ENCODE measurements at places on chromosomes 12 and 14.

DNA sequence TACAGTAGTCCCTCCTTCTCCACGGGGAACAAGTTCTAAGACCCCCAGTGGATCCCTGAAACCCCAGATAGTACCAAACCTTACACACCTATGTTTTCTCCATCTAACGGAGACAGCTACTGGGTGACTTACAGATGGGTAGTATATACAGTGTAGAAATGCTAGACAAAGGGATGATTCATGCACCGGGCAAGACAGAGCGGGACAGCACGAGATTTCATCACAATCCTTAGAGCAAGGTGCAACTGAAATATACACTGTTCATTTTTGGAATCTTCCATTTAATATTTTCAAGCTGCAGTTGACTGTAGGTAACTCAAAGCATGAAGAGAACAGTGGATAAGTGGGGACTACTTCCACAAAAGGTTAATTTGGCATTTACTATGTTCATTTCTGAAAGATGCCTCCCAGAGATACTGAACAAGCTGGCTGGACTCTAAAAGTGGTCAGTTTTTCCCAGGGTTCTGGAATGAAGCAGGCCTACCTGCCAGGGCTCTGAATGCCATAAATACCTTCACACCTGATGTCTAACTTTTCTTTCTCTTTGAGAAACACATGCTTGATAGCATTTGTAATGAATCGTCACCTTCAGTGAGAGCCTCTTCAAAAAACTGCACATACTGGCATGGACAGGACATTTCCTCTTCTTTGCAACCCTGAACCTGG, 127.7 kb upstream of the FOXN3 start:
- DNase-seq = no peak

DNA sequence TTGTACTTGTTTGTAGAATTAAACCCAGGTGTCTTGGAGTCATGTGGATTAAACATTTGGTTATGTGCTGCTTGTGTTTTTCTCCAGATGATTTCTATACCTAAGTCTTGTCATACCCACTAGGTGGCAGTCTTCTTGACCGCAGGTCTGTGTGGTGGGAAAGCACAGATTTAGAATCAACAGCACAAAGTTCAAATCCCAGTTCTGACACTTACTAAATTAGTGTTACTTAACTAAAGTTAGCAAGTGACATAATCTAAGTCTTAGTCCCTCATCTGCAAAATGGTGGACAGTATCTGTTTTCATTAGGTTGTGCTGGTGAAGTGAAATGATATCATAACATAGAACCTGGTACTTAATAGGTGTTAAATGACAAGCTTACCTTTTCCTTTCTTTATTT, 151.0 kb upstream of the ARHGAP5 start:
- no peak for DNase-seq

GRCh38 chr12:32533971-32534590, 134.7 kb downstream of the FGD4 start:
- no peak for DNase-seq

DNA sequence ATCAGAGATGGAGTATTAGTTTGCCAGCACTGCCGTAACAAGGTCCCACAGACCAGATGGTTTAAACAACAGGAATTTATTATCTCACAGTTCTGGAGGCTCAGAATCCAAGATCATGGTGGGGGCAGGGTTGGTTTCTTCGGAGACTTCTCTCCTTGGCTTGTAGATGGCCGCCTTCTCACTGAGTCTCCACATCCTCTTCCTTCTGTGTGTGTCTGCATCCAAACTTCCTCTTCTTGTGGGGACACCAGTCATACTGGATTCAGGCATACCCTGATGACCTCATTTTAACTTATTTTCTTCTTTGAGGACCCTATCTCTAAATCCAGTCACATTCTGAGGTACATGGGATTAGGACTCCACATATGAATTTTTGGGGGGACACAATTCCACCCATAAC, 455.5 kb downstream of the RGS6 start:
- no peak for DNase-seq

DNA sequence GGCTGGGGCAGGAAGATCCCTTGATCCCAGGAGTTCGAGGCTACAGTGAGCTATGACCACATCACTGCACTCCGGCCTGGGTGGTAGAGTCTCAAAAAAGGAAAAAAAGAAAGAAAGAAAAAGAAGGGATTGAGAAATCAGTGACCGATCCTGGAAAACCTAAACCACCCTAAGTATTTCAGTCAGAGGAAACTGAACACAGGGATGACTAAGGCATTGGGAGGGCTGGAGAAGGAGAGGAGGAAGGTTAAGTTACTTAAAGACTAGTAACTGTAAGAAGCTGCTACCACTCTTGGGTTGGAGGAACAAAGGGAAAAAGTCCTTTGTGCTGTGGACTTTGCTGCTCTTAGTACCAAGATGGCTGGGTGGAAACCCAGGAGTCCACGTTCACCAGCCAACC, 10.6 kb downstream of the HHIPL1 start:
- no peak for DNase-seq

GRCh38 chr12:110537605-110538409, 35.7 kb downstream of the RAD9B start:
- no peak for DNase-seq

DNA sequence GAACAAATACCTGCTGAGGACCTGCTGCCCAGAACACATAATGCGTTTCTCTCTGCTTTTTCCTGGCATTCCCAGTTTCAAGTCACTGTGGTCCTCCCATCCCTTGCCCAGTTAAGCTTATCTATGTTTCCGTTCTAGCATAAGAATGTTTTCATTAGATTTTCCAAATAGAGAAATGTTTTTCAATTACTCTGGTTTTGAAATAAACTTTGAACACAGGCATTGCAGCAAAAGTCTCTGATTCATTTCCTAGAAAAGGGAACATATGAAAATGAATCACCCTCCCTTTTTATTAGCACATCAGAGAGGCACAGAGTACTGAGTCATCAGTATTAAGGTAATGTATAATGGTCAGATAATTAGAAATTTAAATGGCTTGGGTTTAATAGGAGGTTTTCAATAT, 201.1 kb upstream of the TMEM260 start:
- no peak for DNase-seq

DNA sequence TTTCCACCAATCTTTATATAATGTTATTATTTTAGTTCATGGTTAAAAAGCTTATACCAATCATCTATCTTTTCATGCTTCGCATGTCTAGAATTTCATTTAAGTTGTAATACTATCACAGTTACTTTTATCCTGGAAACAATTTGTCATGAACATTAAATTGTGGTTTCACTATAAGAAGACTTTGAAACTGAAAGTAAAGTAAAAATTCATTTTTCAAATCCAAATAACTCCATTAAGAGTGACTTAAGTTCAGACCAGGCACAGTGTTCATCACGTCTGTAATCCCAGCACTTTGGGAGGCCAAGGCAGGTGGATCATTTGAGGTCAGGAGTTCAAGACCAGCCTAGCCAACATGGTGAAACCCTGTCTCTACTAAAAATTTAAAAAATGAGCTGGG, 12.4 kb downstream of the ESR2 start:
- DNase-seq = no peak

DNA sequence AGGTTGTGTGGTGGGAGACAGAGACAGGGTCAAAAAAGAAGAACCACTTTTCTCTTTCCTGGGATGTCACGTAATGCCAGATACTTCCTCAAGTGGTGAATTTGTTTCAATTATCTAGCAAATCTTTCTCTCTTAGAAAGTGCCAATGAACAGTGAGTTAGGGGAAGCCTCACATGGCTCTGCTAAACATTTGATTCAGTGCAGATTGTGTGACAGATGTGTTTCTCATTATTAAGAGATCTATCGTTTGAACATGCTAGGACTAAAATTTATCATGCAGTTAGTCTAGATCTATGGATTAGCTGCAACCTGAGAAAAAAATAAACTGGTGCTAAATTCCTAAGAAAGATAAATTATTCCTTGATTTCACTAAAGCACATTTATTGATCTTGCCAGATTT, 247.8 kb downstream of the MDGA2 start:
- no peak for DNase-seq

GRCh38 chr12:64652346-64652745, 42.1 kb downstream of the RASSF3 start:
- no peak for DNase-seq

GRCh38 chr12:68478516-68479260, 132.0 kb upstream of the RAP1B start:
- no peak for DNase-seq

DNA sequence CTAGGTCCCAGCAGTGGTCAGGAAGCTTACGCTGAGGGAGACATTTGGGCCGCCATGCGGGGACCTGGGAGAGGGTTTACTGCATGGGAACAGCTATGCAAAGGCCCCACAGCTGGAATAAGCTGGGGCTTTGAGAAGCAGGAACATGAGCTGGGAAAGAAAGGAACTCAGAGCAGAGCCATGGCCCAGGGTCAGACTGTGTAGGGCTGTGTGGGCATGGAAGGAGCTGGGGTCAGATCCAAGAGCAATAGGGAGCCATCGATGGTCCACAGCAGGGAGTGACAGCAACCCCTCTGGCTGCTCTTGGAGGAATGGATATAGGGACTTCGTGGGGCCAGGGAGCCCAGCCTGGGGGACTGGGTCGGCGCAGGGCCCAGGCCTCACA, 151.6 kb downstream of the ADGRD1 start:
- no peak for DNase-seq

GRCh38 chr14:73146111-73146510, 9.8 kb downstream of the PSEN1 start:
- DNase-seq = no peak

DNA sequence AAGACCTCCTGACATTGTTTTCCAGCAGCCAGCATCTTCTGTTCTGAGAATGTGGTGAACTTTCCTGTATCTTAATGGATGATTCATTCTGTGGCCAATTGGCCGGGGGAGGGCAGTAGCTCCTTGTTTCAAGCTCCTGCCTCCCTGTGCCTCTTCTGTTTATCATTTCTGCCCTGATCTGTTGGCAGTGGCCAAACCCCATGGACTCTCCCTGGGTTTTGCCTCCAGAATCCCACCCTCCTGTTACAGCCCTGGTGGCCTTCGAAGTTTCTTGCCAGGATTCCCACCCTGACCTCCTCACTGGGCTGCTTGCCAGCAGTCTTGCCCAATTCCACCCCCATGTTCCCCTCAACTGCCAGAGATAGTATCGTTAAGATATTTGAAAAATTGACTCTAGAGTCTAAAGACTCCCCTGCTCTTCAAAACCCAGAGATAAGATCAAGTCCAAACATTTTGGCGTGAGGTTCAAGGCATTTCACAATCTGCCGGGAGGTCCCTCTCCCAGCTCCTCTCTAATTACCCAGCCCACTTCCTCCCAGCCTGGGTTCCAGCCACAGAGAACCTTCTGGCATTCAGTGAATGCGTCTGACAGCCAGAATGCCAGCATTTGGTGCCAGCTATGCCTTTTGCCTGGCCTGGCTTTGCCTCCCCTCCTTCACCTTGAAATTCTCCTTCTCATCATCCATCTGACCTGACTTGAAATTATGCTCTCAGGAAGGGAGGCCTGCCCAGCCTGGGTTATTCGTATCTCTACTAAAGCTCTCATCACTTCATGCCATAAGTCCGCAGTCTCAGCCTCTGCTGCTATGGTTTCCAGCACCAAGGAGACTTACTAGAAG, 37.7 kb upstream of the TXNRD1 start:
- peak; percentile 30 for DNase-seq

DNA sequence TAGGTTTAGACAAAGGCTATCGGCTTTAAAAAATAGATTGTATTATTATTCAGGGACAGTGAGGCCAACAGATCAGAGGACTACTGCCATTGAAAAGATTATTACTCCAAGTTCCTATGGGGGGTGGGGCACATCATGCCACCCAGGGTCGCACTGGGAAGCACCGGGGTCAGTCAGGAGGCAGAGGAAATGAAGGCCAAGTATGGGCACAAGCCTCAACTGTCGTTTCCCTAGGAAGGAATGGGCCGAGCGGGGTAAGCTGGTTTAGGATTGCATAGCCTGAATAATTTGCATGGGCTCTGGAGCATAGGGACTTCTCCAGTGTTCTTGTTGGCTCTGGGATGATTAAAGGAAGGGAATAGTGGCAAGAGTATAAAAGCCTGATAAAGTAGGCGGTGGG, 205.3 kb downstream of the NOVA1 start:
- DNase-seq = no peak

GRCh38 chr14:66487164-66487563, 993 bp downstream of the CCDC196 start:
- no peak for DNase-seq

- no peak for DNase-seq
These were observed 43.3 kb upstream of the MBIP start for GRCh38 chr14:36363704-36364103.

DNA sequence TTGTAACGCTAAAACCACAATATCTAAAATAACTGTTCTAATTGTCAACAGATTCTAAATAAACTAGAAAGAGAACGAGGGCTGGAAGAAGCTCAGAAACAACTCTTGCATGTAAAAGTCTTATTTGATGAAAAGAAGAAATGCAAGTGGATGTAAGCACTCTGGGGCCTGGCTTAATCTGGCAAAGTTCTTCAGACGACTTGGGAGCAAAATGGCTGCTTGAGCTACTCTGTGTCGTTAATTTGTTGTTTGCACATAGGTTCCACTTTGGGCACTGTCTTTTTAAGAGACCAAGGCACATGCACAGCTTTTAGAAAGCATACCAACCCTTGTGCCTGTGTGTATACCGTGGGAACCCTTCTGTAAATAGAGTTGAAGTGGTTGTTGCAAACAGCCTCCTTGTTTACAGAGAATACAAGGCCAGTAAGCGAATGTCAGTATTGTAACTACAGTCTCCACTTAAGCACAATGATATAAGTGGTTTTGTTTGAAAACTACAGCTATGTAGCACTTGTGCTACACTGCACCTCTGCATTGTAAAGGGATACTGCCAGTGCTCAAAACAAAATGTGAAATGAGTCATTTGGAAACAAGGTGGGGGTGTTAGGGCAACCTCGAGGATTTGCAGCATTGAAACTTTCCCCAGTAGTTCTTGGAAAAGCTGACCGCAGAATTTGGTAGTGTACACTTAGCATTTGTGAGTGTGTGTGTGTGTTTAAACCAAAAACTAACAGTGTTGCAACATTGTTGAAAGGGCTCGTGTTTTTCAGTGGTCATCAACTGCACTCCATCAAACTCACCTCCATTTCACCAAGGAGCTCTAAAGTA, 154.3 kb downstream of the CEP83 start:
- DNase-seq = peak; percentile 63

GRCh38 chr12:78695749-78696148, 168.8 kb upstream of the SYT1 start:
- DNase-seq = no peak
